ENCODE measurements at places on chromosomes 6 and 20.

DNA sequence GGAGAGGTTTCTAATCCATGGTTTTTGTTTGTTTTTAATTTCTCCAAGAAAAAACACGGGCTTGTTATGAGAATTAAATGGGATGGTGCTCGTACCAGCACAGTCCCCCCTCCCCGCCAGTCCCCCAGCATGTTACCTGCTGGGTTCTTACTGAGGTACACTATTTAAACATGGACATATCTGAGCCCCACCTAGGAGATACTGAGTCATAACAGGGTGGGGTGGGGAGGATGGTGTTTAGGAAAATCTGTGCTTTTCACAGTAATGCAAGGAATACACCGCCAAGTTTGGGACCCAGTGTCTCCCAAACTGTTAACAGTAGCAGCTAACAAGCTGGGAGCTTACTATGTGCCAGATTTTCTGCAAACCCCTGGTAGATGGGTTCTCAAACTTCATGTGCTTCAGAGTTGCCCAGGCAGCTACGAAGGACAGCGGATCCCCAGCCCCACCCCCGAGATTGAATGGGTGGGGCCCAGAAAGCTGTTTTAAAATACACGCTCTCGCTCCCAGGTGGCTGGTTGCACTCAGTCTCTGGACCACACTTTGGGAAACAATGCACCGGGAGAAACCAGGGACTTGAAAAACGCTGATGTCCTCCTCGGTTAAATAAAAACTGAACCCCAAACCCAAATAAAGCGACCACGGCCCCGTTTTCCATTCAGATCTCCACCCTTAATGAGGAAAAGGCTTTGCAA is 995 bp downstream of the ZFP64 start:
- peak; percentile 68 for DNase-seq

DNA sequence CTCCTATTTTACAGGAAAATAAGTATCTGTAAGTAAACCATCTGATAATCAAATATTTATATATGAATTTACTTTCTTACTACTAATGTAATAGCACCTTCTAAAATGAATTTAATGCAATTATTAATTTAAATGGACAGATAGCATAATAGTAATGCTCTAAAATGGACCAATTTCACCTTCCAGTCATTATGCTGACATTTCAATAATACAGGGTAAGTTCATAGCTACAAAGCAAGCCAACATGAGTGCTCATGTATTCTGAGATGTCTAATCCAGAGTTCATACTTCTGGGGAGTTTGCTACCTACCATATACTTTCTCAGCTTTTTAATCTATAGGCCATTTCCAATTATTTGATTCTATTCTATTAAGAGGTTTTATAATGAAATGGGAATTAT is 11.6 kb downstream of the ENPP5 start:
- no peak for DNase-seq

DNA sequence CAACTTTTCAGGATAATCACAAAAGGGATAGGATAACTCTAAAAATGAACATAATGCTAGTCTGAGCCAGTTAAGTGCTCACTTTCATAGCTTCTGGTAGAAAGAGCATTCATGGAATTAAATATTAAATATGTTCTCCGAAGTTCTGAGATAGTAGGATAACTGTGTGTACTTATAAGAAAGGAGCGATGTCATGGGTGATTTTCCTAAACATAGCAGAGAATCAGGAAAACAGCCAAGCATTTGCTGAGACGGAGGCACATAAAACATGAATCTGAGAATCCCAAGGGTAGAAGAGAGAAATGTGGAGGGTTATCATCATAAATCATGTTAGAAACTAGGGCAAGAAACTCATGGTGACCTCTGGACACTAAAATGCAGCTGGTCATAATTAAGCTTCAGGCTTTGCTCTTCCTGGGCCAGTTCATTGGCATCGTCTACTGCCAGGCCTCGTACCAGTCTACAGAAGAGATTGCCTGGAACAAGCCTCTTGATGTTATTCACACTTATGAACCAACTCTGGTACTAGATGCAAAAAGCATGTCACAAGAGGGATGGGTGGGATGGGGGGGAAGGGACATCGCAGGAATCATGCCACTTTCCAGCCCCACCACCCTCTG is 436.6 kb downstream of the PRKN start:
- no peak for DNase-seq

- peak; percentile 78 for DNase-seq
These were observed 525 bp upstream of the MAK start for GRCh38 chr6:10838794-10839333.

- no peak for DNase-seq
These were observed 3.0 kb downstream of the IPCEF1 start for GRCh38 chr6:154353626-154354025.

- DNase-seq = no peak
These were observed 1.3 kb downstream of the GUCA1B start for GRCh38 chr6:42193491-42193894.

DNA sequence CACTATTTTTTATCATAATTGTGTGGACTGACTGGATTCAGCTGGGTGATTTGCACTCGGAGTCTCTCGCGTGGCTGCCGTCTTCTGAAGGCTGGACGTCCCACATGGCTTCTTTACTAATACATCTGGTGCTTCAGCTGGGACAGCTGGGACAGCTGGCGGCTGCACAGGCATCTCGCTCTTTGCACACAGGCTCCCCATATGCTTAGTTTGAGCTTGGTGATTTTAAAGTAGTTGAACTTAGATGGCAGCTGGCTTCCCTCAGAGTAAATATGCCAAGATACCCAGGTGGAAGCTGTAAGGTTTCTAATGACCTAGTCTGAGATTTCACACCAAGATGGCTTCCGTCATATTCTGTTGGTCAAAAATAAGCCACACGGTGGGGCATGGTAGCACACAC is 38.7 kb upstream of the PPP1R3G start:
- no peak for DNase-seq

DNA sequence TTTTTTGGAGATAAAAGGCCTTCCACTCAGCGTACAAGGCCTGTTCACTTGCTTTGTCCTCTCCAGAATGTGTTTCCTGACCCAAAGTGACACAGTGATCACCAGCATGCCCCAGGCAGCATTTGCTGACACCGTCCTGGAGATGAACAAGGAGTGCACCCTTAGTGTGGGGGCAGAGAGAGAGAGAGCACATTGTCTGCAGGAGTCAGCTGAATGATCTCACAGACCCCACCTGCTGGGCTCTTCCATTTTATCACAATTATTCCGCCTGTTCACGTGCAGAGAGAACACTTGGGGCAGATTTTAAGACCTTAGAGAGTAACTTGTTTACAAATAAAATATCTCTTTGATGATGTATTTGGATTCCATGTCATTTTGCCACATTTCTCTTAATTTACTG is 22.4 kb upstream of the MAS1L start:
- no peak for DNase-seq

- no peak for DNase-seq
These were observed 2.3 kb downstream of the PEDS1 start for GRCh38 chr20:50151034-50151743.

DNA sequence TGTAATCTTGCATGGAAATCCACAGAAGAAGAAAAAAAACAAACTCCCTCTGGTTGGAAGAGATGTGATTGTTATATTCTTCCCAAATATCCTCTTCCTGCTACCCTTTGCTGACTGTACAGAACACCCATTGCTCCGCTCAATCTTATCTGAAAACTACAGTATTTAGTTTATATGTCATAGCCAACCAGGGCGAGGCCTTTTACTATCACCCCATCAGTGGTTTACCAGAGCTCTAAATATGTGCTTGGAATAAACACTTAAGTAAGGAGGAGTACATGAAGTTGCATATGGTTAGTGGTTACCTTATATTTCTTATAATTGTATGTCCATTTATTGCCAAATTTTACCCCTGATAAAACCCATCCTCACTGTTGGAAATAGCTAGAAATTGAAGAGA is 12.2 kb downstream of the PRL start:
- DNase-seq = no peak

GRCh38 chr6:67971812-67972211 is 663.3 kb upstream of the ADGRB3 start:
- no peak for DNase-seq

DNA sequence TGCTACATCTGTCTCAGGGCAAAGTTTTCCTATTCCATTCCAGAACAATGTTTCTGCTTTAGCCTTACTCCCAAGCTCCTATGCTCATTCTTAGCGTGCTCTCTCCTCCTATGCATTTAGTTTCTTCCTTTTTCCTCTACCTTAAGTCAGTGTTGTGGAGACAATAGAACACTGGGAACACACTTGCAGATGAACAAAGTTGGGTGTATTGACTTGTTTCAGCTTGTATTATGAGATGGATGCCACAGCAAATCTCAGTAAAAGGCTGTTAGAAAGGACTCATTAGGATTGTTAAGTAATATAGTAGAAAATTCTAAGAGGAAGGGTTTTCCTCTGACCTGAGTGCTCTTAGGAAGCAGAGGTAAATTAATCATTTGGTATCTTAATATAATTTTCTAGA is 48.4 kb downstream of the BMP5 start:
- no peak for DNase-seq

GRCh38 chr20:49811825-49812506 is 662 bp upstream of the SLC9A8 start:
- DNase-seq = no peak

DNA sequence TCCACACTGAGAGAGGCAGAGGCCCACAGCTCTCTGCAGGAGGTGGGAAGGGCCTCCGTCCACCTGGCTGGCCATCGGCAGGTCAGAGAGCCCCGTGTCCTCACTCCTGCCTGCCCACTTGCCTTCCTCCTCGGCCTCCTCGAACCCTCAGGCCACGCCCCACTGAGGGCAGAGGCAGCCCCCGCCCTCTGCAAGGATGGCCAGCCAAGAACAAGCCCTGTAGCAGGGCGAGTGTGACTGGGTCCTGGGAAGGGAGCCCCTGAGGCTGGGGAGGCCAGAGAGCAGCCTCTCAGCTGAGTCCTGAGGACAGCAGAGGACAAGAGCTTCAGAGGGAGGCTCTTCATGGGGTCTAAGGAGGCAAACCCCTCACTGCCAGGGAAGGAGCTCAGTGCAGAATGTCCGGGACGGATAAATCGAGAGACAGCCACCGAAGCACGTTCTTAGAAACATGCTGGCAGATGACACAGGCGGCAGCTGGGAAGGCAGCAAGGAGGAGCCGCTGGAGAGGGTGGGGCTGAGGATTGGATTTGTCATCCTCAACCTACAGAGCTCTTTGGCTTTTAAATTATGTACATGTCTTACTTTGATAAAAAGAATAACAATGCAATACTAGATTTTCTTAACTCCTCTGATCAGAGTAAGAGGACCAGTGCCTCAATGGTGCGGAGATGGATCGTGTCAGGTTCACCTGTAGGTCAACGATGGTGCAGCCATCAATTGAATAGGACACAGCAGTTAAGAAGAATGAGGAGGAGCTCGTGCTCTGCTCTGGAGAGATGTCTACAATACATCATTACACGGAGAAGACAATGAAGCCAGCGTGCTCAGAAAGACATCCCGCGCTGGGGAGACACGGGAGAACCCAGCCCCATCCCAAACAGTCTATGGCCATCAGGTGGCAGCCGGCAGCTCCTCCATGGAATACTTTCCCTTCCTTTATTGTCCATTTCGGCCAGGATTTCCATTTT is 53.0 kb downstream of the GNAS-AS1 start:
- DNase-seq = no peak

- no peak for DNase-seq
These were observed 181.9 kb downstream of the NFATC2 start for GRCh38 chr20:51360451-51361201.

- DNase-seq = no peak
These were observed 39.6 kb downstream of the HLA-F start for GRCh38 chr6:29762781-29763214.

DNA sequence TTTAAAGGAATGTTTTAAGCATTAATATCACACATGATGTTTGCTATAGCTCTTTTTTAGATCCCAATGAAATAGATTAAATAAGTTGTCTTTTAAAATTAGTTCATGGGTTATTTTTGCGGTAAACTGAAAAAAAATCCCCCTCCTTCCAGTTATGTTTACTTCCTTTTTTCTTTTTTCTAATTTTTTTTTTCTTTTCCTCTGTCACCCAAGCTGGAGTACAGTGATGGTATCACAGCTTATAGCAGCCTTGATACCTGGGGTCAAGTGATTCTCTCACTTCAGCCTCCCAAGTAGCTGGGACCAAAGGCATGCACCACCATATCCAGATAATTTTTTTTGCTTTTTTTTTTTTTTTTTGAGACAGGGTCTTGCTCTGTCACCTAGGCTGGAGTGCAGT is 17.8 kb upstream of the SCAF8 start:
- DNase-seq = no peak

GRCh38 chr20:5353624-5354496 is 37.1 kb upstream of the PROKR2 start:
- DNase-seq = no peak

DNA sequence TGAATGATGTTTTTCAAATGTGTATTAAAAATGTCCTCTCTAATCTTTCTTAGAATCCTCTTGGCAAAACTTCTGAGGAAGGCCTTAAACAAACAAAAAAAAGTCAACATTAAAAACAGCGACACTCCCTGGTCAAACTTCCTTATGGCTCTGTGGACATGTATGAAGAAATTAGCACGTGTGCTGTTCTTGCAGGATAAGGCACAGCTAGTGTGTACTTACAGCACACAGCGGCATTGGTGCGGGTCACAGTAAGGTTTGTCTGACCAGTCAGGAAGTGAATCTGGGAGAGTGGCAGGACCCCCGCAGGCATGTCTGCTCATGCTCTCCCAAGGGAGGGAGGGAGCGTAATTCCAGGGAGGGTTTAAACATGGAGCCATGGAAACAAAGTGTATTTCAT is 38.8 kb downstream of the SLC22A1 start:
- DNase-seq = no peak

GRCh38 chr6:5950361-5950785 is 56.4 kb downstream of the NRN1 start:
- peak; percentile 28 for DNase-seq

- DNase-seq = no peak
These were observed 131.3 kb downstream of the CEBPB start for GRCh38 chr20:50321797-50322480.

DNA sequence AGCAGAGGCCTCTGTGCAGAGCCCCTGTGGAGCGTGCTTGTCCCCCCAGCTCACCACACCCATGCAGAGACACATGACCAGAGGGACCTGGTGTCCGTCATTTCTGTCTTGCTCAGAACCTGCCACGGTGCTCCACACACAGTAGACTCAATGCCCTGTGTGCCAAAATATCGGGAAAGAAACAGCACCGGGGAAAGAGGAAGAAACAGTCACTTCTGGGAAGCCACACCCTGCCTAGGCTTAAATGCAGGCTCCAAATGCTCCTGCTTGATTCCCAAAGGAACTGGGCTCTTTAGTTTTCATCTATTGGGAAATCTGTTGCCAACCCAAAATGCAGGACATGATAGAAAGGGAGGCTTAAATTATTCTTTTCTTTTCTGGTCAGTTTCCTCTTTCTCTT is 503.9 kb downstream of the CD83 start:
- no peak for DNase-seq

DNA sequence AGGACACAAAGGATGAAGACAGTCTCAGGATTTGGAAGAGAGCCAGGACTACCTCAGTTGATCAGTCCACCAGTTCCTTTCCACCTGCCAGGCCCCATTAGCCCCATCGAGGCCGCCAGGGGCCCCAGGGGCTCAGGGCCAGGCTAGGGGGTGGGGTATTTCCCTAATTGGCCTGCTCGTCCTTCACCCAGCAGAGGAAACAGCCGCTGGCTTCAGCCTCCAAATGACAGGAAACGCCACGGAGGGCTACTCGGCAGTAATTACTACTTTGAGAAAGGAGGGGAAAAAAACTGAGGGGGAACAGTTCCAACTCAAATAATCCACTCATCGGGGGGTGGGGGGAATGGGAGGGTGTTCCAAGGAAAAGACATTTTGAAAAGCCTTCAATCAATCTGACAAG is 42.7 kb downstream of the MAFB start:
- DNase-seq = no peak

- DNase-seq = no peak
These were observed 489.5 kb downstream of the CBLN4 start for GRCh38 chr20:55515832-55516231.
